Mucosa of gallbladder (tissue), 1 donor: ENCODE measurements at places on chromosomes 11 and 22. TPM values are rescaled to one million over a fixed set of nuclear protein-coding genes. Genes with fewer than 3 reads are reported as not detected.
A peak's percentile ranks its signal among the peaks of the same experiment; 100 is the strongest.

GLYATL1 gene
- total RNA-seq: 3.6 TPM

DNA sequence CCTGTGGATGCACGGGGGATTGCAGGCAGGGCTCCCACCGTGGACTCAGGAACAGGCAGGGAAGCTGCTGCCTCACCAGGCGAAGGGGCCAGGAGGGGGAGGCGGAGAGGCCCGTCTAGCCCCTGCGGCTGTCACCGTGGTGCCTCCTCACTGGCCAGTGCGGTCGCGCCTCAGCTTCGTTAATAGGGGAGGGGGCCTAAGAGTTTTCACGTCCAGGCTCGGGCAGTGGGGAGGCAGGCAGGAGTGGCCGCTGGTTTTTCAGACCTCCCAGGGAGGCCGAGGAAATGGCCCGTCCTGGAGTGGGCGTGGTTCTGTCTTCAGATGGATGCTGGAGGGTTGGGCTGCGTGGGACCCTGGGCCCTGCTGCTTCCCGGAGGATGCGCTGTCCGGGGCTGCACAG lies 91.1 kb upstream of the B3GAT1 start:
- DNase-seq: no peak

DNA sequence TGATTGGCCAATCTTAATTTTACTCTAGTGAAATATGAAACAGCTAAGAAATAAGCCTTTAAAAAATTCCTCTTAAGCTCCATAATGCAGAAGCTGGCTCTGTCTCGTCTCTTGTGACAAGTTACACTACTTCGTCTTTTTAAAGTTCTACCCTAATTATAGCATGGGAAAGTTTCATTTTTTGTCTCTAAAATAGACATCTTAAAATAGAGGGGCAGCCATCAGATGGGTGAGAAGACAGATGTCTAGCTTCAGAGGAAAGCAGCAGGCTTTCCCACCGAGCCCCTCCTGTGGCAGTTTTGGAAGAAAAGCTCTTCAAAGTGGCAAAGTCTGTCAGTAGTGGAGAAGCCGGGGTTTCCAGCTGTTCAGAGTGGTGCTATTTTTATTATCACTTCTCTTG lies 39.5 kb downstream of the XRRA1 start:
- no peak for DNase-seq

GRCh38 chr11:46889689-46890475 lies 28.5 kb downstream of the LRP4 start:
- DNase-seq: peak; percentile 85

OR4C12 gene
- total RNA-seq: not detected

DNA sequence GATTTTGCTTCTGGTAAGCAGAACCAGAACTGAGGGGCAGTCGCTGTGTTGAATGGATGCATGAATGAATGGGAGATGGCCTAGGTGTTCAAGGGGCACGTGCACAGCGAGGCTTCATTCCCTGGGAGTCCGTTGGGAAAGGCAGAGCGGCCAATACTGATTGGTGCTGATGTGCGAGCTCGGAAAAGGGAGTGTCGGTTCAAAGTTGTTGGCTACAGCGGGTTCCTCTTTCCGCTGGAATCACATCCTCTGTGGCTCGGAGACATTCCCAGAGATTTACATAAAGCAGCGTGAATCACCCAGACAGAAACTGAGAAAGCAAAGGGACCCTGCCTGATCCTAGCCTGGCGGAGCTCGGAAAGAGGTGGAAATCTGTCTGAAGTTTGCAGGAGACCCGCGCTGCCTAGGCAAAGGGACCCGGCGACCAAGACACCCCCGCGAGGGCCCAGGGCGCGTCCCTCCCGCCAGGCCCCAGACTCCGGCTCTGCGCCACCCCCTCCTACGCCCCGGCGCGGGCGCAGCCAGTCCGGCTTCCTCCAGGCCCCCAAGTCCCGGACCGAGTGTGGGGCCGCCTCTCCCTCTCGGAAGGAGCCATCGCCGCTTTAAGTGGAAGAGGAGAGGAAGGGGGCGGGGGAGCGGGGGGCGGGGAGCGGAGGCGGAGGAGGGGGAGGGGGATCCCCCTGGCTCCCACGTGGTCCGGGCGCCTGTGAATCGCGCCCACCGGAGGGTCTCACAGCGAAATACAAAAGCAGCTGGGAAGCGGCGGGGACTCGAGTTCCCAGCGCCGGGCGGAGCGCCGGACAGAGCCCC lies at the start of gene FJX1:
Gene FJX1 (plus strand): TSS at position 774 of the 810 bp plus-strand sequence. CDS start 177 bp downstream, outside the sequence.
- DNase-seq: peak; percentile 24
